ENCODE measurements at places on chromosomes 12 and 14.

- no peak for DNase-seq
Observed at GRCh38 chr12:33942172-33942571, 80.1 kb upstream of the ALG10 start.

GRCh38 chr14:68576031-68576430 lies 216.8 kb downstream of the ZFP36L1 start:
- no peak for DNase-seq

- no peak for DNase-seq
Observed at GRCh38 chr14:44428231-44428945, 78.7 kb downstream of the FSCB start.

GRCh38 chr12:25269701-25270100 lies 19.0 kb upstream of the KRAS start:
- no peak for DNase-seq

GRCh38 chr14:103020271-103021170 lies 36.8 kb downstream of the CDC42BPB start:
- DNase-seq: no peak

DNA sequence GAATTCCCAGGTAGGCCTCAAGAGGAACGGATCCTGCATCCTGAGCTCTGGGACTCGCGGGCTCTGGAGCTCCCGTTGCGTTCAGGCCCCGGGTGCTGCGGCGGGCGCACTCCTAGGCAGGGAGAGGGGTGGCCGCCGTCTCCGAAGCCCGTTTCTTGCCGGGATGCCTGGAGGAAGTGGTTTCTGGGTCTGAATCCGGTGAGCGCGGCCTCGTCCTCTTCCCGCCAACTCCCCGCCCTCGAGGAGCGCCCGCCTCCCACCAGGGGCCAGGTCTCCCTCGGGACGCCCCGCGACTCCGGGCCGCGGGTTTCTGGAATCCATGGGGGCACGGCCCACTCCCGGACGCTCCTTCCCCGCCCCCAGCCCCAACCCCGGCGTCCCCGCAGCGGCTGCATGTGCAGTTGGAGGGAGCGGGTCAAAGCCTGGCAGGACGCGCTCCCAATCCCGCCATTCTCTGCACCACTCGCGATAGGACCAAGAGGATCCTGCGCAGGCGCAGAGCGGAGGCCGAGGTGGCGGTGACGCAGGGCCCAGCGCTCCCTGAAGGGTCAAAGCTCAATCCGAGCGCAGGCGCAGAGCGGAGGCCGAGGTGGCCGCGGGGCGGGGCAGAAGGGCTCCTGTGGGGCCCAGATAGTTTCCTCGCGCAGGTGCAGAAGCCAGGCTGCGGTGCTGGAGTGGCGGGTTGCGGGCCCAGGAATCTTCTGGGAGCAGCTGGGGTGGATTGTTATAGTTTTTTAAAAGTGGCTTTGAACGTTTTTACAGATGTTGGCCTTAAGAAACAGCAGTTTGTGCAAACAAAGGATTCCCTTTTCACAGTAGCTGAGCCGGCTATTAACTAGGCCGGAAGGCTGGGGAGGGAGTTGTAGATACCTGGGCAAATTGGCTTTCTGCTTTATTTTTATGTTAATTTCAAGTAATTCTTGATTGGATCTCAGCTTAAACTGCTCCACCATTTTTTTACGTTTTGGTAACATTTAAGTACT lies 796.4 kb downstream of the AACS start:
- peak; percentile 87 for DNase-seq

- no peak for DNase-seq
Observed at GRCh38 chr14:69667938-69668335, 56.5 kb downstream of the SUSD6 start.

DNA sequence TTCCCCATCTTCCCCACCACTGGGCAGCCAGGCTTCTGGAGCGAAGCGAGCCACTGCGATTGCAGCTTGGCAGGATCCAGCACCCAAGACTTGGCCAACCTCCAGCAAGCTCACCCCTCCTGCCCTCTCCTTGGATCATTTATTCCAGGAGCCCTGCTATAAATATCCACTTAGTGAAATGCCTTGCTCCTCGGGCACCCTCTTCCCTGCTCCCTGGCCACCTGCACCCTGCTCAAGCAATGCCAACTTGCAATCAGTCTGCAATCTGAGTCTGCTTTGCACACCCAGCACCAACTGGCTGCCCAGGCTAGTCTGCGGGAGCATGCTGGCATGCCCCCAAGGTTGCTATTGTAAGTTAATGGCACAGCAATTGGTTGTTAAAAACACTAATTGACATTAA lies 666.0 kb downstream of the MED13L start:
- no peak for DNase-seq

DNA sequence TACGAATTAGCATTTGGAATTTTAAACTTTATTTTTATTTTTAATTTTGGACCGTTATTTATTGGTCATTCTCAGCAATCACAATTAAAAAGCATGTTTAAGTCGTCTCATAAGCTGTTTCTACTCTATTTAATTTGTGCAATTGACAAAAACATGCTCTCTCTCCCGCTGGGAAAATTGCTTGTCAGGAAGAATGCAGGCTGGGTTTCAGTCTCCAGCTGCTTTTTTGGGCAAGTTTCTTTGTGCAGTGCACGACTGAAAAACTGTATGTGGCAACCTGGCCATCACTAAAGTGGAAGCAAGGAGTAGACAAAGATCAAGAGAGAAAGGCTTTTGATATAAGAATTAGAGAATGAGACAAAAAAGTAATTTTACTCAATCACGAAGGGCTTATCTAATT lies 941.5 kb upstream of the MDGA2 start:
- DNase-seq: no peak

DNA sequence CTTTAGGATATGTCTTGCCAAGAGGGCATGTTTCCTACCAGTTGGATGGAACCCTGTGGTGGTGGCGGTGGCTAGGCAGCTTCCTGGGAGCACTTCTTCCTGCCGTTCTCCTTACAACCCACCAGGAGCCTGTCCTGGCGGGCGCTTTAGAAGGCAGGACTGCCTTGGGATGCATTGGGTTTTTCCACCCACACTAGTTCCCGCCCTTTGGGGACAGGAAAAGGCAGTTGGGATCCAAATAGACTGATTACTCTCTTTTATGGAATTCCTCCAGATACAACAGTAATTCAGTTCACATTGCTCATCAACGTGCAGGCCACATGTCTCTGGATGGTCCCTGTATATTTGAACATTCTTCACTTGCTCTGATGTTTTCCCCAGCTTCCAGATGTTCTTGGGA lies 305.7 kb upstream of the SSTR1 start:
- peak; percentile 58 for DNase-seq

GRCh38 chr14:37974421-37974820 lies 233.3 kb upstream of the SSTR1 start:
- DNase-seq: no peak

- no peak for DNase-seq
Observed at GRCh38 chr14:32785585-32785984, 153.1 kb upstream of the NPAS3 start.

GRCh38 chr12:19462406-19462805 lies 23.1 kb downstream of the AEBP2 start:
- no peak for DNase-seq
